ENCODE measurements at places on chromosomes 3 and 15.

GRCh38 chr15:91073768-91074167, 26.3 kb upstream of the SV2B start:
- no peak for DNase-seq

GRCh38 chr3:143151004-143151731, 31.6 kb downstream of the CHST2 start:
- DNase-seq, result no peak

DNA sequence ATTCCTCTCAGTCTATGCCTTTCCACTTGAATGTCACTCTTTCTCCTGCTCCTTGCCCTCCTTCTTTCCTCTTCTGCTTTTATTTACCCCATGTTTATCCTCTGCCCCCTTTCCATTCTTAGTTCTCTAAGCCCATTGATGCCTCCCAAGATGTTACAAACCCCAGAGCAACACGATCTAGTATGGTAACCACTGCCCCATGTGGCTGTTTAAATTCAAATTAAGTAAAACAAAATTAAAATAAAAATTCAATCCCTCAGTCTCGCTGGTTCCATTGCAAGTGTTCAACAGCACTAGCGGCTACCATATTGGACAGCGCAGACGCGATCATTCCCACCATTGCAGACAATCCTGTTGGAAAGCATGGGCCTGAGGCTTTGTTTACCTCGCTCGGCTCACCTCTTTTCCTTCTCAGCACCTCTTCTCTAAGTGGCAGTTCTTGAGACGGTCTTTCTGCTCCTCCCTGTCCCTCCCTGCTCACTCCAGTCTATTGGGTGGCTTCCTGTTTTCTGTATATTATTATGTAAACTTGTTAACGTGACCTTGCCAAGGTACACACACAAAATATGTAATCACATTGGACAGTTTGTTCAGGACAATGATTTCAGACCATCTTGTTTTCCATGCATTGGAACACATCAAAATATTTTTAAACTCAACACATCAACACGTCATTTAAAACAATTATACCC, 21.8 kb upstream of the CA12 start:
- DNase-seq, result no peak

- DNase-seq, result no peak
Observed at GRCh38 chr3:176964661-176965060, 232.6 kb downstream of the TBL1XR1 start.

- DNase-seq, result no peak
Observed at GRCh38 chr3:105459566-105460290, 93.0 kb downstream of the ALCAM start.

DNA sequence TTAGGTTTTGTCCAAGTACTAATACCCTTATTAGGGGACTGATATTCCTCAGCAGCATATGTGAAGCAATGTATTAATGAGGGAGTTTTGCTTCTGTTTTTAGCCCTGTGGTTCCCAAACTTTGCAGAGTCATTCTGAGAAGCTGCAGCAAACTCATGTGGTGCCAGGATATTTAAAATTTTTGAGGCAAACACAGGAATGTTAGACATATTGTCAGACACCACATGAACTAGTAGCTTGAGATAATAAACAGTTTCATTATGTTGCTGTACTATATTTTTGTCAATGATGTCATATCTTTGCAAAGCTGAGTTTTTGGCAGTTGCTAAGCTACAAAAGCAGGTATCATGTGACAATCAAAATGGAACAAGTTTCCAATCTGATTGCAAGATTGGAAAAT, 36.6 kb downstream of the ATP6V1A start:
- DNase-seq, result no peak

GRCh38 chr3:71931922-71932321, 147.0 kb upstream of the PROK2 start:
- no peak for DNase-seq

DNA sequence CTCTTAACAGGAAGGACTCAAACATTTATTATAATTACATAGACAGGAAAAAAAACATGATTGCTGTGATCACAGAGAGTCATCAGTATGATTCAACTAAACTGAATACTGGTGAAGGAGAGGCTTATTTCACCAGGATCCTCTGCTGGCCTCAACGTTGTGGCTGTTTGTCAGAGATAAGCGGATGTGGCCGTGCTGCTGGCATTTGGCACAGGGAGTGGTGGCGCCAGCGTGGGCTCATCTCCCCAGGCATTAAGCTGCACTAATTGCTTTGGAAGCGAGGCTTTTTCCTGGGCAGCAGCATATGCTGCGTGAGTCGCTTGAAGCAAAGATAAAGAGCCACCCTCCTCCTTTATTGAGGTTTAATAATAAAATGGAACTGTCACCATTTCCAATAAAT, 306.7 kb downstream of the LRTM1 start:
- DNase-seq, result no peak
